ENCODE measurements at places on chromosomes 6 and 20. TPM values are rescaled to one million over a fixed set of nuclear protein-coding genes. Genes with fewer than 3 reads are reported as not detected.

The MOG gene
- total RNA-seq: not detected

The TSPO2 gene
- 0.57 TPM for total RNA-seq

The LCA5 gene
- total RNA-seq: 27.3 TPM

The TREM2 gene
- total RNA-seq: 10.7 TPM

The LAMA4 gene
- total RNA-seq: 121 TPM

The ZSCAN16 gene
- total RNA-seq: 5.0 TPM

The BPIFA1 gene
- 0.48 TPM for total RNA-seq

The PGBD1 gene
- 3.9 TPM for total RNA-seq

The MUCL3 gene
- total RNA-seq: 3.6 TPM

The PDE10A gene
- 4.8 TPM for total RNA-seq

The HEY2 gene
- total RNA-seq: 5.2 TPM

The CDH26 gene
- total RNA-seq: 9.8 TPM

The ARG1 gene
- 5.0 TPM for total RNA-seq

The LAMA2 gene
- 73.1 TPM for total RNA-seq

The MAS1 gene
- total RNA-seq: not detected

The PKIB gene
- 4.5 TPM for total RNA-seq

The NOTCH4 gene
- total RNA-seq: 43.3 TPM

The TPX2 gene
- total RNA-seq: 6.5 TPM
